Peyer's patch (tissue), 4 donors: ENCODE measurements at places on chromosomes 11 and 22. TPM values are rescaled to one million over a fixed set of nuclear protein-coding genes. Genes with fewer than 3 reads are reported as not detected.

UBQLNL gene
- total RNA-seq = not detected

- no peak for DNase-seq
Observed at GRCh38 chr11:75371949-75372876, 20.8 kb upstream of the ARRB1 start.

DNA sequence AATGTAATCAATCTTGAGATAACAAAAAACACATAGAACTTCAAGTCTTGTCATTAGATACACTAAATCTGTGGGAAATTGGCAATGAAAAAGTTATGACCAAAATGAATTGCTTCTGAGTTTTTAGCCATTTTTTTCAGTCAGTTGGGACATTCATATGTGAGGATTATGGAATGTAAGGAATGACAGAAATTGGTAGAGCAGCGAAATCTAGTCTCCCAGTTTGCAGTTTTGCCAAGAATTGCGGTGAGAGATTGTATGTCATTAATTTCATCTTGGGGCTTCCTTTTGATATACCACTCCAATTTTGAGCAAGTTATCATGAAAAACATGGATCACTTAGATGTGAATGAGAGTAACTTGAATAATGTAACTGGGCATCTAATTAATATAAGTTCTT is 49.9 kb downstream of the SIK2 start:
- DNase-seq = no peak

GRCh38 chr11:132595711-132596134 is 936.6 kb downstream of the OPCML start:
- DNase-seq = no peak
